ENCODE measurements at places on chromosomes 5 and 9.

DNA sequence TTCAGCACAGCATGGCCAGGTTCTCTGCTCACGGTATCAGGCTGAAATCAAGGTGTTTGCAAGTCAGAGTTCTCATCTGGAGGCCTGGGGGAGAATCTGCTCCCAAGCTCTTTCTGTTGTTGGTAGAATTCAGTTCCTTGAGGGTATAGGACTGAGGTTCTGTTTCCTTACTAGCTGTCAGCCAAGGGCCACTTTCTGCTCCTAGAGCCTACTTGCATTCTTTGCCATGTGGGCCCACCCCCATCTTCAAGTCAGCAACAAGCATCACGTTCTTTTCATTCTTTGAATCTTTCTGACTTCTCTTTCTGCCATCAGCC is 7.4 kb upstream of the CDC42SE2 start:
- DNase-seq, result no peak

GRCh38 chr5:176542135-176542595 is 5.0 kb upstream of the RNF44 start:
- no peak for DNase-seq

DNA sequence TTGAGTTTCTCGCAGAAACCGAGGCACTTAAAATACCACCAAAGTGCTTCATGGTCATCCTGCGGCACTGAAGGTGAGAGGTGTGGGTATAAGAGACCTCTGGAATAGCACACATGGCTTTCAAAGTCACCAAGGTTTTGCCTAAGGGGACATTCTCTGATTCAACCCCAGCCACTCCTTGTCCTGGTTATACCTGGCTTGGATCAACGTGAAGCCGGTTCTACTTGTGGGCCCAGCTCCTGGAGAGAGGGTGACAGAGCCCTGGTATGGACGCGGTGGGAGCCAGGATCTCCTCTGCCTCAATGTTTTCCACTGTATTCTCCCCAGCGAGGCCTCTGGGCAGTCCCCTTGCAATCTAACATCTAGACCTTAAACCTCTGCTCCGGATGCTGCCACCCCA is 132.0 kb downstream of the FSTL4 start:
- DNase-seq, result no peak

GRCh38 chr5:75243510-75243909 is 6.8 kb upstream of the ANKRD31 start:
- DNase-seq, result no peak

- DNase-seq, result no peak
These were observed 382.7 kb downstream of the ENC1 start for GRCh38 chr5:74257645-74258313.

DNA sequence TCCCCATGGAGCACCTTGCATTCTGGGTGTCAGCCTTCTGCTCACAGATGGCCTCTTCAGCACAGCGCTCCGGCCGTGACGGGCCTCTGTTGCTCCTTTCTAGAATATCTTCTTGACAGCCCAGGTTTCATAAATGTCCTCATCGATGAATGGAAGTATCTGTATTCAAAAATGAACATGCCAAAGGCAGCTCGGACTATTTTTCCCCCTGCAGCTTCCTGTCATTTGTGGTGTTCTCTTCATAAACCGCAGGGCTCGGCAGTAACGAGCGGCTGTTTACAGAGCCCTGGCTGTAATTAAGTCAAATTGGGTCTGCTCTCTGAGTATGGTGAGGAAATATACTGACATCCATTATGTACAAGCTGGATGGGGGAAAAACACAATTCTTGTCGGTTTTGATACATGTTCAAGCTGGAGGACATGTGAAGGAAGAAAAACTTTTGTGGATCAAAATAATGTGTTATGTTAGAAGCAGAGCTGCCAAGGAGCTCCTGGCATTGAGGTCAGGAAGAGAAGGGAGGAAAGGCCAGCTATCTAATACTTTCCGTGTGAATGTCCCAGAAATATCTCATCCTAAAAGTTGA is 154.1 kb upstream of the CD180 start:
- no peak for DNase-seq

DNA sequence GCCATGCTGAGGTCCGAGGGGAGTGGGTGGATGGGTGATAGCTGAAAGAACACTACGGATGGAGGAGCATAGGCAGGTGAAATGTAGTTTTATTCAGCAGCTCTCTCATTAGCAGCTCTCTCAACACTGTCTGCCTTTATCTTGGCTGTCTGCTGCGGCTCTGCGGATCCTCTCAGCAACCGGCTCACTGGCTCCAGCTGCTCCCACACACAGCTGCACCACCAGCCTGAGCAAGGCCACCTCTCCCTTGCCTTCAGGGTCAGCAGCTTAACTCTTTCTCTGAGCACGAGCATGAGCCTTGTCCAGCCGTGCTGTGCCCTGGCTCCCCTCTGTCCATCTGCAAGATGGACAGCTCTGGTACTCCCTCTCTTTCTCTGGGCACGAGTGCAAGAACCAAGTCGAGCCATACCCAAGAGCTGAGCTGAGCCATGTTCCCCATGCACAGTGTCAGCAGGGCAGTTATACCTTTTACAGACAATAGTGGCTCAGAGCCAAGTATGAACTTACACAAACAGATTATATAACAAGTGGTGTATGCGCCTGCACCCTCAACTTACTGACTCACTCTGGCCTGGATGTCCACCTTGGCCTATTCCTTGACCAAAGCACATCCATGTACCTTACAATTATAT is 108.5 kb downstream of the MACIR start:
- DNase-seq, result no peak

- DNase-seq, result no peak
These were observed 277.2 kb upstream of the CDH9 start for GRCh38 chr5:27315363-27316270.

DNA sequence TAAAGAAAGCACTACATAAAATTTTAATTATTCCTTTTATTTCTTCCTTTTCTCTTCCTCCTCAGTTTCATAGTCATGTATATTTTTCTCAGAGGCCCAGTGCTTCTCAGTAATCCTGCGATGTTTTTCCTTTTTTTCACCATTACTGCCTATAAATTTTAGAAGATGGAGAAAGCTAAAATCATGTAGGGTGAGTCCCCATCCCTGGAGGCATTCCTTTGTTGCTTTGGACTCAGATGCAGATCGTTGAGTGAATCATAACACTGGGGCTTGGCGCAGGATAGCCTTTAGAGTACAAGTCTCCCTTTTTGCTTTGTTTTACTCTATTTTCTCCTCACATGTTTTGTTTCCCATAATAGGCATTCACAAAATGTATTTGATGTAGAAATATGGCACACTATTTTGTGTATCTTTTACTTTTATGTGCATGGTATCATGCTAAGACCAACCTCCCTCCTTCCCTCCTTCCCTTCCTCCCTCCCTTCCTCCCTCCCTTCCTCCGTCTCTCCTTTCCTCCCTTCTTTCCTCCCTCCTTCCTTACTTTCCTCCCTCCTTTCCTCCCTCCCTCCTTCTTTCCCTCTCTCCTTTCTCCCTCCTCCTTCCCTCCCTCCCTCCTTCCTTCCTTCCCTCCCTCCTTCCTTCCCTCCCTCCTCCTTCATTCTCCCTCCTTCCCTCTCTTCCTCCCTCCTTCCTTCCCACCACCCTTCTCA is 72.4 kb downstream of the NUDT12 start:
- DNase-seq, result no peak

GRCh38 chr5:97601651-97602050 is 418.6 kb upstream of the RIOK2 start:
- DNase-seq, result no peak

- no peak for DNase-seq
These were observed 6.8 kb downstream of the HSD17B4 start for GRCh38 chr5:119458911-119459632.

GRCh38 chr5:114649878-114650277 is 288.0 kb downstream of the KCNN2 start:
- DNase-seq, result no peak

GRCh38 chr9:2018162-2018643 is 3.1 kb downstream of the SMARCA2 start:
- DNase-seq, result no peak

- DNase-seq, result no peak
These were observed 6.7 kb downstream of the FAF2 start for GRCh38 chr5:176454724-176455394.

- DNase-seq, result no peak
These were observed 210.2 kb downstream of the DAB2IP start for GRCh38 chr9:121861501-121862180.

GRCh38 chr9:68651280-68651893 is 53.7 kb upstream of the PIP5K1B start:
- DNase-seq, result no peak

DNA sequence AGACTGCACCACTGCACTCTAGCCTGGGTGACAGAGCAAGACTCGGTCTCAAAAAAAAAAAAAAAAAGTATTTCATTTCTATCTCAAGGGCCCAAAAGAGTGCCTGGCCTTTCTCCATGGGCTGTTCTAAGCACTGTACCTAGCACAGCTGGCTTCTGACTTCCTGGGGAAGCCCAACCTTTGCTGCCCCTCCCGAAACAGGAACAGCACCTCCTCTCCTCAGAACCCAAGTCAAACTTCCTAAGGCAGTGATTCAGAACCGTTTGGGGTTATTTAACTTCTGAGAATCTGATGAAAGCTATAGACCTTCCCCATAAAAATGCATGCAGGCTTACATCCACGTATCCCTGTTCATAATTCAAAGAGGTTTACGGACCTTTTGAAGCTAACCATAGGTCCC is 57.8 kb downstream of the NRG2 start:
- peak; percentile 30 for DNase-seq

- DNase-seq, result no peak
These were observed 70.3 kb downstream of the CTSL start for GRCh38 chr9:87796196-87796595.

DNA sequence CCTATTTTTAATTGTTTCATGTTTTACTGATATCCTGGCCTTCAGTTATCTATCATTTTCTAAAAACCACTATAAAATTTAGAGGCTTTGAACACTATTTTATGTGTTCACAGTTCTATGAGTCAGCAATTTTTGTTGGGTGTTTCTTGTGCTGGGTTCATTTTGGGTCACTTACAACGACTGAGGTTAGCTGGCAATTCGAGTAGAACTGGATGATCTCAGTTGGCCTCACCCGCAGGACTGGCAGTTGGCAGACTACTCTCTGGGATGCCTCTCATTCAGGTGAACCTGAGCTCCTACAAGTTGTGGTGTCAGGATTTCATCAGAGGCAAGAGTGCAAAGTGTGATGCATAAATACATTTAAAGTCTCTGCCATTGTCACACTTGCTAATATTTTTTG is 151.0 kb upstream of the PAPPA start:
- DNase-seq, result no peak

GRCh38 chr9:110116543-110116885 is 91.4 kb downstream of the C9orf152 start:
- DNase-seq, result no peak

- no peak for DNase-seq
These were observed 170.3 kb downstream of the PJA2 start for GRCh38 chr5:109239456-109239855.

DNA sequence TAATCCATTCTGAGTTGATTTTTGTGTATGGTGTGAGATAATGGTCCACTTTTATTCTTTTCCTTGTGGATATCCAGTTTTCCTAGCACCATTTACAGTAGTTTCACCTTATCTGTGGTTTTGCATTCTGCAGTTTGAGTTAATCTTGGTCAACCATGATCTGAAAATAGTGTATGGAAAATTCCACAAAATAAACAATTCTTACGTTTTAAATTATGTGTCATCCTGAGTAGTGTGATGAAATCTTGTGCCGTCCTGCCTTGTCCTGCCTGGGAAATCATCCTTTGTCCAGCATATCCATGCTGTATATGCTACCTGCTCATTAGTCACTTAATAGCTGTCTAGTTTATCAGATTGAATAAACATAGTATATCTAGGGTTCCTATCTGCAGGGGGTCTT is 42.1 kb downstream of the CDC42SE2 start:
- no peak for DNase-seq

- no peak for DNase-seq
These were observed 98.1 kb downstream of the PAX5 start for GRCh38 chr9:36935768-36936497.

GRCh38 chr5:138159666-138160065 is 18.8 kb downstream of the BRD8 start:
- DNase-seq, result no peak

- DNase-seq, result peak; percentile 25
These were observed 50.0 kb downstream of the TRIM32 start for GRCh38 chr9:116737152-116737546.

- no peak for DNase-seq
These were observed 39.6 kb downstream of the C5orf15 start for GRCh38 chr5:133928587-133929393.

- no peak for DNase-seq
These were observed 47.3 kb upstream of the ACTBL2 start for GRCh38 chr5:57529864-57530263.

DNA sequence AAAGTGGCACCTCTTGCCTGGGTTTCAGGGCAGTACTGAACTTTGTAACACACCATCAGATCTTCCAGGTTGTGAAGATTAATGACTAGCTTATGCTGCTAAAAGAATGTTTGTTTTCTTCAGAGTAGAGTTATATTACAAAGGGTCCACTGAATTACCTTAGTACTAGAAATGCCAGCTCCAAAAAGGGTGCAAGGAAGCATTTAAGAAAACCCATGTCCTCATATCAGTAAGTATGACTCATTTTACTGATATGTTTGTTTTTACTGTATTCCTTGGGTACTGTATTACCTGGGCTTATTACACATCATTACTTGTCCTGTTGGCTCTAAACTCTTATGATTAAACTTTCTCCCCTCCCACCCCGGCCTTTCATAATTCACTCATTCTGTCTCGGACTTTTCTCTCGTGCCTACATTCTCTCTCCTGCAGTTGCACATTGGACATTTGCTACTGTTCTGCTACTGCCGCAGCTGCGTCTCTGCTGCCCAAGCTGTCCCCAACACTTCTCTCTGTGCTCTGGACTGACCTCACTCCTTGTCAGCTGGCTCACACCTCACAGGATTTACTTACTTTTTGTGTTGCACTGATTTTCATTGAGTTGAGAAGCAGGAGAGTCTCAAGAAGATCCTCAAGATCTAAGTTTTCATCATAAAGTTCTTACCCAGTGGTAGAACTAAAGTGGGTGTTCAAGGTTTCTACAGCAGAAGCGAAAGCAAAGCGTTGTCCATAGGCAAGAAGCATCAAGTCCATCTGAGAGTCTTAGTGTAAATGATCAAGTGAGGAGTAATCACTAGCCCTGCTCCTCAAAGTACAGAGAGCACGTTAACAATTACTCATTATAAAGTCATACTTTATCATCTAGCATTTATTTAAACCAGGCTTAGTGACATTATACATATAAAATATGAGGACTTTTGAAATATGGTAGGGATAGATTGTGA is 53.2 kb upstream of the C9orf72 start:
- peak; percentile 17 for DNase-seq

DNA sequence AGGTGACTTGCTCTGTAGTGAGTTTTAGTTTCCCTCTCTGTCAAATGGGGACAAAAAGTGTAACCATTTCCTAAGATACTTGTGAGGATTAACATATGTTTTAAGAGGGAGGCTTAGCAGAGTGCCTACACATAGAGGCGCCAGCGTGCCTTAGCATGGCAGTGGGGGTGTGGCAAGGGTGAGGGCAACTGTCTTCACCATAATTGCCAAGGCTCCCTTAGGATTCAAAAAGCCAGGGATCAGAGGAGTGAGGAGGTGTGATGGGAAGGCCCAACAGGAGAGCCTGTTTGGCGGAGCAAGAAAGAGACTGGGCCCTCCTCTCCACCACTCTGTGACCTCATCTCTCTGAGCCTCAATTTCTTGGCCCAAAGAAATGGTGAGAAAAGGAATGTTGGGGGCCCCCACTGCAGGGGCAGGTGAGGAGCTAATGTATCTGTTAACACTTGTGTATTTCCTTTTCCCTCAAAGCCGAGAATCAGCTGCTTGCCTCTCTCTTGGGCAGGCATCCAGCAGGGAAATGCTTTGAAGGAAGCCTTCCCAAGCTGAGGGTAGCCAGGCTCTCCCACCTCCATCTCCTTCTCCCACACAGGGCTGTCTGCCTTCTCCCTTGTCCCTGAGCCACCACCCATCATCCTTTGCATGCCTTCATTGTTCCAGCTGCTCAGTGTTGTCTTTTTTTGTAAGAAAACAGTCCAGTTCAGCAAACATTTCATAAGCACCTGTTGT is 76.0 kb downstream of the DAB2IP start:
- DNase-seq, result no peak

Data from keratinocyte (primary cell).